ENCODE measurements at places on chromosomes 7 and 10.

DNA sequence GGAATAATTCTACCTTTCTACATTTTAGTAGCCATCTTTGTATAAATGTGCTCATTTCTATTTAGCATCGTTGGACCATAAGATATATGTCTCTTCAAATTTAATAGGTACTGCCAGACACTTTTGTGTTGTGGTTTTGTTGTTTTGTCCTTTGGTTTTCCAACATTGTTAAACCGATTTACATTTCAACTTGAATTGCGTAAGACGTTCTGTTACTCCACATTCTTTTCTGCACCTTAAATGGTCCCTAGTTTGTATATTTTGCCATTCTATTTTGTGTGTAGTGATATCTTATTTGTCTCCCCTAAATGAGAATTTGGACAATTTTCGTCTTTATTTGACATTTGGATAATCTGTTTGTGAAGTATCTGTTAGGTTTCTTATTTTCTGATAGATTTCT lies 1015.6 kb downstream of the NRG3 start:
- DNase-seq = no peak

- no peak for DNase-seq
Observed at GRCh38 chr7:129642871-129643549, 31.5 kb downstream of the NRF1 start.

- DNase-seq = no peak
Observed at GRCh38 chr10:18554479-18554878, 96.9 kb downstream of the NSUN6 start.

GRCh38 chr7:66238773-66239466 lies 33.8 kb downstream of the TPST1 start:
- no peak for DNase-seq

DNA sequence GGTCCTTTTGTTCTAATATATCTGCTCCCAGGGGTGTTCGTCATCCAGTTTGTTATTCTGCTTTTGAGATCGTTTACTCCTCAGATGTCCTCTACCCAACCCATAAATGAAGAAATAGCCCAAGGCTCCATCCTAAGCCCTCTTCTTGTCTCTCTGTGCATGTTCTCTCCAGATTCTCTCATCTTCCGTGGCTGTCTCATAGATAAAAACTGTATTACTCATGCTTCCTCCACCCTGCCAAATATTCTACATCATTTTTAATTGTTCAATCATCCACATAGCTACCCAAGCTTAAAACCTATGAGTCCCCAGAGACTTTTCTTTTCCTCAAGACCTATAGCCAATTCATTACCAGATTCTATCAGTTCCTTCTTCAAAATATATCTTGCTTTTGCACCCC lies 44.9 kb downstream of the CAV1 start:
- DNase-seq = no peak

GRCh38 chr10:123518765-123519164 lies 147.4 kb upstream of the GPR26 start:
- DNase-seq = no peak

DNA sequence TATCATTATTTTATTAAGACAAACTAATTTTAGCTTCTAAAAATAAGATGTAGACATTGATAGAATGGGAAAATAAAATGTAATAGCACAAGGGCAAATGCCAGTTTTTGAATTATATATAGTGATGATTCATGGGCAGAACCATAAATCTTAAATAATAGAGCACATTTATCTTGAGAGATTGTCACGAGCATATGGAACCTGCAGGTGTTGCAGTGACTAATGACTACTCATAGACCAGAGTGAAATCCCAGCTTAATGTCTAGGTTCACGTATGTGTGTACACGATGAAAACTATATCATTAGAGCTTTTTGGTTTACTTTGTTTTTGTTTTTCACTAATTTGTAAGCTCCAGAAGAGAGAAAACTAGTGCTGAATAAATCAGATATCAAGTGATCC lies 150.2 kb upstream of the CACNA2D1 start:
- no peak for DNase-seq

DNA sequence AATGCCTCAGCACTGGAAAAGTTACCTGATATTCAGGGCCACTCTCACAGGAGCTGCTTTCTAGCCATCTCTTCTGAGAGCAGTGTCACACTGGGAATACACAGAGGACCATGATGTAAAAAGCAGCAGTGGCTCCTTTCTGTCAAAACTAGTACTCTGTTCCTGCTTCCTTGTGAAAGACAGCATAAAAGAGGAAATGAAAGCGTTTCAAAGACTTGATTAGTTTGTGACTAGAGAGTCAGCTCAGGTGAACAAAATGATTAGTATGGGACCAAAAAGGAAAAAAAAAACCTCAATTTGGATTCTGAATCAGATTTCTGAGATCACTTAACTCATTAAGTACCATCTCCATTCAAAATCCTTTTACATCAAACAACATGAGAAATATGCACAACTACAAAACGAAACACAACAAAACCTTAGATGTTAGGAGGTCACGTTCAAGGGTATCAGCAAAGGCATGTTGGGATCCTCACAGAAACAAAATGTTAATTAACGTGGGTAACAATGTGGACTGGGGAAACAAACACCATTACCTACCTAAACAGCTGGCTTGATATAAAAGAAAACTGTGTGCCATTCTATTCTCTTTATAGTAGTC lies 103.7 kb downstream of the MACC1 start:
- no peak for DNase-seq

DNA sequence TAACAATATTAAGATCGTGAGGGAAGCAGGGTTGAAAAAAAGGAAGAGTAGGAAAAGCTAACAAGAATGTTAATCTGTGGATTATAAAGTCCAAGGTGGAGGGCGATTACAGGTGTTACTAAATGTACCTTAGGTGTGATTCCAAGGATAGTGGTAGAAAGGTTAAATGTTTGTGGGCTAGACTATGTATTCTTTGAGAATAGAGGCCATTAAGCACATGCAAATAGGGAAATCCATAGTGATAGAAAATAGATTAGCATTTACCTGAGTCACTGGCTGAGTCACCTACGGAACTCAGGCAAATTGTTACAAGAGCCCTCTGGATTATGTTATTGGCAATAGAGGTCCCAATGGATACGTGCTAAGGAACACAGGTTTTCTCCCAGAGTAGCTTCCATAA lies 9.0 kb downstream of the MGAM2 start:
- no peak for DNase-seq

DNA sequence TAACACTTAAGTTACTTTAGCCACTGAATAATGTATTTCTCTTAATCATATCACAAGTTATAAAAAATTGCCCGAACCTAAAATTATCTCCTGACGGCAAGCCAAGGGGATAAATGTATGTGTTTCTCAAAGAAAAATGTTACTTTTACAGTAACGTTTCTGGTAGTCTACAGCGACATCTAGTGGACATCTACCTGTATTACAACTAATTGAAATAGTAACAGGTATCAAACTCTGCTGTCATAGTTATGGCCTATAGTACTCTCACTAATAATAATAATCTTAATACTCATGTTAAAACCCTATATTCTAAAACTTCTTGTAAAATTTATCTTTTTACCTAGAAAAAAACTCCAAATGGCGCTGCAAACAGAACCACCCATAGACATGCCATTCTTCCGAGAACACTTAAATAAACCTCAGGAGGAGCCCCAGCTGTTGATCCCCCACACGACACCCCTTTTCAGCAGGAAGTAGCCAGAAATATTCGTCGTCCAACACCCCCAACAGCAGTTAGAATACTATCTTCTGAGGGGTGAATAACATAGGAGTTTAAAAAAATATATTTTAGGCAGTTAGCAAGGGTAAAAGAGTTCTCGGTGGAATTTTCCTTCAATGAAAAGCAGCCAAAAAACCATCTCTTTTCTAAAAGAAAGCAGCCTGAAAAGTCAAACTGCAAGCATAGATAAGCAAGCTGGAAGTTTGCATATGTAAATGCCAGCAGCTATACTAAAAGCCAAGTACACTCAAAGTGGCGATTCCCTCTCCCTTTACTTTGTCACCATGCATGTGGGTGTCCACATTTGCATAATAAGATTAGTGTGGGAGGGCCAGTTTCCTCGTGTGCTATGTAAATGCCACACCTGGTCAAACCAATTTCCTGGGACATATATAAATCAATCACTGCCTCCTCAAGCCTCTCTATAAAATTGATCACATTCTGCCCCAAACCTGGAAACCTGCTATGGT lies 40.5 kb upstream of the ZNF107 start:
- DNase-seq = no peak

DNA sequence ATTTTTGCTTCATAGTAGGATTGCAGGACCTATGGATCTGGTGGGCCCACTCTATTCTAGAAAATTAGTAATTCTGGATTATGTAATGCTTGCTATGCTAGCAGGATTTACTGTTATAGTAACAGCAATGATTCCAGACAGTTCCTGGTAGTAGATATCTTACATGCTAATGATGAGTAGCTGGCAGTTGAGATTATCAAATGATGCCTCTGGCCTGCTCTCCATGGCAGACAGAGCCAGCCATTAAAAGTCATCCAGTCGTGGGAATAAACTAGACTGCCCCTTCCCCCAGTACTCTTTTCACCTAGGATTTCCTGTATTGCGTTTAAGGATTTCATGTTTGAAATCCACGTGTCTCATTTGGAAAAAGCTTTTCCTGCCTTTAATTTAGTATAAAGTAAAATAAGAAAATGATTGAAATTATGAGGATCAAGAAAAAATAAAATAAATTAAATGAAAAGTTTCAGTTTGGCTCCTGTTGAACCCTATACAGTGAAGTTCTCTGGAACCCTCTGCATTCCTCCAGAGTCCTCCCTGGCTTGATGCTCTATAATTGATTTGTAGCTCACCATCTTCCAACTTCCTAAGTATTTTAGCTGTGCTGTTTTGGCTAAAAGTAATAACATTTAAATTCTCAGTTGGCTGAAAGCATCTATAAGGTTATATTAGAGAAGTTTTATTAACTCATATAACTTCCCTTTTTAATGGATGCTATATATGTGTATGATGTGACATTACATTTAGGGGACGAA lies 14.6 kb downstream of the UMAD1 start:
- no peak for DNase-seq

DNA sequence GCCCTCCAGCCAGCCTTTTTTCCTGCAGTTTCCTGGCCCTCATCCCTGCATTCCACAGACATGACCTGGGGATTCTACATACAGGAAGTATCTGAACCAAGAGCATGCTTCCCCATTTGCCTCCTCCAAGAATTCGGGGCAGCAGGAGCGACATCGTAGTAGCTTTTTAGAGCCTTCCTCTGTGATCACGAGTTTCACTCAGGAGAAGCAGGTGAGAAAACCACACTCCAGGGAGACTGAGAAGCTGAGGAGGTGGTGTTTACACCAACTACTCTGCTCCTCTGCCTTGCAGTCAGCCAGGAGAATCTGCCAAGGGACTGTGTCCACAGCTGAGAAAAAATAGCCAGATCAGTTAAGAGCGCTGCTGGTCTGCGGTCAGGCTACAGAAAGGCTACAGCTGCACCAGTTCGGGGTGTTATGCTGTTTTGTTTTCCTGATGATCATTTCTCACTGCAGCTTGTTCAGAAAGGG lies 54.1 kb downstream of the HSPA12A start:
- no peak for DNase-seq

DNA sequence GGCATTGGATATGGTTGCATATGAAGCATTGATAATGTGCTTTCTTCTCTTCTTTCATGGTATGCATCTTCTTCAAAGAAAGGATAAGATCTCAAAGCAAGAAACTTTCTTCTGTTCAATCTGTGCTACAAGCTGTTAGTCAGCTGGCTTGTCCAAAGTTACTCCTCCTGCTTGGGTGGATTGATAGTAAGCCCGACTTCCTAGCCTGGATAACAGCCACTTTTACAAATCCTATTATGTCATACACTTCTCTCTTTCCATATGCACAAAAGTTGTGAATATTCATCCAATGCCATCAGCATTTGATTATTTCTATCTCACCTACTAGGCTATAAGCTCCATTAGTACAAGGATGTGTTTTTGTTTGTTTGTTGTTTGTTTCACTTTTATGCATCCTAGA lies 891.0 kb upstream of the SORCS1 start:
- no peak for DNase-seq

DNA sequence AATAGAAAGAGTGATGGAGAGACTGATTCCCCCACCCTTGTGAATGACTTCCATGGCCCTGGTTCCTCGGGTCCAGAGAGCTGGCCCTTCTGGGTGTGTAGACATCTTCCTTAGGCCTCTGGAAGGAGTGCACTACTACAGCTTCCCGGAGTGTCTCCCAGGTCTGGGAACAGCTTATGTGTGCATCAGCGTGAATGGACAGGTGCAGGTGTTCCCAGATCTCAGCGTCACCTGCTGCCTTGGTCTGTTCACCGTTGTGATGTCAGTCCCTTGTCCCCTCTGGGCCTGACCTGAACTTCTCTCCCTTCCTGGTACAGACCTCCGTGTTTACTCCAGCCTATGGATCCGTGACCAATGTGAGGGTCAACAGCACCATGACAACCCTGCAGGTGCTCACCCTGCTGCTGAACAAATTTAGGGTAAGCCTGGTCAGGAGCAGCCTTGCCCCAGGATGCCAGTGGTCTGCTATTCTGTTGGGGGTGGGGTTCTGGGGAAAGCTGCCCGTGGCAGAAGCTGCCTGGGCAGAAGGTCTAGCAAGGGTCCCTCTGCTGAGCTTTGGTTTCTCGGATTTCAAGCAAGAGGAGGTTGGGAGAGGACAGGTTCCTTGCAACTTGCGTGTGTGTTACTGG lies 10.5 kb upstream of the DEPP1 start:
- DNase-seq = no peak

DNA sequence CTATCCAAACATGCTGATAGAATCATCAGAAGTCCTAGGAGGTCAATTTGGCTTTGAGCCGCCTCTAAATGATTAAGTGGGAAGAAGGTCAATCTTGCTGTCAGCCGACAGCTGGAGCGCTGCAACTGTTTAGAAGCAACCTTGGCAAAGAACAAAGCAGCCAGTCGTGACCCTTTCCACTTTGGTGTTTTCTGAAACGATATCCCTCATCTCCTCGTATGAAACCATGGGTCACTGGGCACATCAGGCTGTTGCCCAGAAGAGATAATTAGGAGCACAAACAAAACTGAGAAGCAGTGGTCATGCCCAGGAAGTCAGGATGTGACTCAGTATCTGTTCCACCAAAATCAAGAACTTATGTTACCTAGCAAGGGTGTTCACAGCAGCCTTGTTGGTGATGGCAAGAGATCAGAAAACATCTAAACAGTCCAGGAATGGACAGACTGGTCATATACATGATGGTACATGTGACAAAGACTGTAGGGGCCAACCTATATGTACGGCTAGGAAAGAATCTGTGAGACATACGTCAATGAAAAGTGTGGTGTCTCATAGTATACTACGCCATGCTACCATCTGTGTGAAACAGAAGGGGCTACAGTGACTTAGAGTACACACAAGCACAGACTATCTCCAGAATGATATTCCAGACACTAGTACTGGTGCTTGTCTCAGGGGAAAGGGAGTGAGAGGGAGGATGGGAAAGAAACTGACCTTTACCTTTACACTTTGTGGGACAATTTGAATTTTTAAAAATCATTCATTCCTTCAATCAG lies 22.4 kb downstream of the STN1 start:
- DNase-seq = no peak

GRCh38 chr10:122019414-122019975 lies 30.5 kb downstream of the TACC2 start:
- DNase-seq = no peak

- no peak for DNase-seq
Observed at GRCh38 chr7:153407291-153408046, 644.7 kb upstream of the DPP6 start.

DNA sequence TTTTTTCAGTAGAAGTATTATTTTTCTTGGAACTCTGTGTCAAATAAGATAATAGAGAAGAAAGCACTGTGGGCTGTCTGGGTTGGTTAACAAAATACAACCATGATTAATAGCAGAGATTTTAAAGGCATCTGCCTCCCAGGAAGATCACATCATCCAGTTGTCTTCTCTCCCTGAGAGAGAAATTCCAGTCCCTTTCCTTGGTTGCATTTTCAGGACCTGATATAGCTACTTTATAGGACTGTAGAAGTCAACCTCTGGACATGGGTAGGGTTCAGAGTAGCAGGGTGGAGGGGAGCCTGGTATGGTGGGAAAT lies 309.9 kb upstream of the IGFBP3 start:
- no peak for DNase-seq
